ENCODE measurements at places on chromosomes 4 and X.
A peak's percentile ranks its signal among the peaks of the same experiment; 100 is the strongest.

DNA sequence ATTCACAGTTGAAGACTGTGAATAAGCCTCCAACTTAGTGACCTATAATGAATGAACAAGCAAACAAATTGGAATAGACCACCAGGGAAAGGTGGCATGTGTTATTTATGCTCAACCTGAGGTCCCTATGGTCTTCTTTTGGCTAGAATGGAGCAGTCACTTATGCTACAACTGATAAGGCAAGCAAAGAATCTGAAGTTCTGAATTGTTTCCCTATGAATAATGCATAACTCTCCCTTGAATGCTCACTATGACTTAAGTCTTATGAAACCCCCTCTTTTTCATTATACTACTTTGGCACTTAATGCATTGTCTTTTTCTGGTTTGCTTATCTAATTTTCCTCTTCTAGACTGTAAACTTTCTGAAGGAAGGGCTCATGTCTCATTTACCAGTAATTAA lies 2.6 kb downstream of the GIMD1 start:
- DNase-seq: no peak

- no peak for DNase-seq
Measured at GRCh38 chr4:151355155-151355554, 29.8 kb upstream of the SH3D19 start.

DNA sequence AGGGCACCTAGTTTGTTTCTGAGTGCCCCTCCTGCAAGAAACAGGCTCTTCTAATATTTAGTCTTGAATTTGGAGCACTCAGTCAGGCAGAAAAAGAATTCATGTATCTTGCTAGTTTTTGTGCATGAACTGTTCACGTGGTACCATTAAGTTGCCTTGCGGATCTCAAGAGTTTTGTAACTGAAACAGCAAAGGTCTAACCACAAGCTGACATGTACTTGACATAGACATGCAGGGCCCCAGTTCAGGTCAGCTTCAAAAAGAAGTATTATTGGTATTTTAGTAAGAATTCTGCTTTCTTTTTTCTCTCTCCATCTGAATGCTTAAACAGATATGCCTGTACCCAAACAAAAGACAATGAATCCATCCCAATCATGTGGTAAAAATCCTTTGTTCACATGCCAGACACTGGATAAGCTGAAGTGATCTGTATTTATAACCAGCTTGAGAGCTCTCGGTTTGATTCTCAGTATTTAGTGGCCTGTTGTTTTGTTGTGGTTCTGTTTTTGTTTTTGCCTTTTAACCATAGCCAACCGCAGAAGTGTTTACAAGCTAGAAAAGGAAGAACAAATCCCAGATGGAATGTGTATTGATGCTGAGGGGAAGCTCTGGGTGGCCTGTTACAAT lies 13.0 kb downstream of the RGN start:
- no peak for DNase-seq

GRCh38 chr4:168039593-168039992 lies 52.7 kb upstream of the ANXA10 start:
- no peak for DNase-seq

GRCh38 chr4:124867536-124867935 lies 155.0 kb upstream of the ANKRD50 start:
- no peak for DNase-seq

DNA sequence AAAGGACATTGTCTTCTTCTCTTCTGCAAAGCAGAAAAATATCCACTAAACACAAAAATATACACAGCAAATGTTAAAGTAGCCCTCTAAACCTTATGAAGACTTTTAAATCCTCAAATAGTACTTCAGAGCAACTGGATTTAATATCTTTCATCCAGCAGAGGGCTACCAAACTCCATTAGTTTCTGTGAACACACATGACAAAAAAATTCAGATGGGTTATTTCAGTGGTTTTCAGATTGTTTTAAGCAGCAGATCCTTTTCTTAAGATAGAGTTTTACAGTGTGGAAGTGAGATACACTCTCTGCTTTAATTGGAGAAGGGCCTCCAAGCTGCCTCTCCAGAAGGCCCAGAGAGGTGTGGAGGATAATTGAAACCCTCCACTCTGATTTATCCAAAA lies 56.7 kb downstream of the ANK2 start:
- DNase-seq: no peak

- no peak for DNase-seq
Measured at GRCh38 chr4:186170966-186171365, 20.4 kb upstream of the CYP4V2 start.

GRCh38 chrX:6959006-6959405 lies 188.5 kb upstream of the STS start:
- no peak for DNase-seq

DNA sequence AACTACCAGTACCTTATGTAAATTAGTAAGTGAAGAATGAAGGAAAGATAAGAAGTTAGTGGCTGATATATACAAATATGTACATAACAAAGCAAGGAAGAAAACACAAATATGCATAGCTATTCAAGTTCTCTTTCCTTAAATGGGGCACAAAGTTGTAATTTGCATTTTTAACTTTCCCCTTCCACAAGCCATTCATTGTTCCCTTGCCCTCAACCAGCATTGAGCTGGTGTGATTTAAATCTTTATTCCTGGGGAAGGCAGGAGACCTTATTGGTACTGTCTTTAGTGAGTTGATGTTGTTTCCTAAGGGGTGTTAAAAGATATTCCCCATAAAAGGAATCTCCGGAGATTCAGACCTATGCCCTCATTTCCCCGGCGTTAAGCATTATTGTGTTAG lies 735.3 kb downstream of the PCDH18 start:
- no peak for DNase-seq

- peak; percentile 64 for DNase-seq
Measured at GRCh38 chr4:173494013-173494970, 35.7 kb downstream of the HAND2 start.

GRCh38 chr4:78482281-78482680 lies 69.3 kb upstream of the ANXA3 start:
- no peak for DNase-seq

- DNase-seq: no peak
Measured at GRCh38 chr4:61251129-61251528, 51.0 kb downstream of the ADGRL3 start.

- DNase-seq: no peak
Measured at GRCh38 chr4:154422152-154422551, 69.4 kb downstream of the DCHS2 start.

- no peak for DNase-seq
Measured at GRCh38 chr4:11748164-11748872, 319.6 kb upstream of the HS3ST1 start.

DNA sequence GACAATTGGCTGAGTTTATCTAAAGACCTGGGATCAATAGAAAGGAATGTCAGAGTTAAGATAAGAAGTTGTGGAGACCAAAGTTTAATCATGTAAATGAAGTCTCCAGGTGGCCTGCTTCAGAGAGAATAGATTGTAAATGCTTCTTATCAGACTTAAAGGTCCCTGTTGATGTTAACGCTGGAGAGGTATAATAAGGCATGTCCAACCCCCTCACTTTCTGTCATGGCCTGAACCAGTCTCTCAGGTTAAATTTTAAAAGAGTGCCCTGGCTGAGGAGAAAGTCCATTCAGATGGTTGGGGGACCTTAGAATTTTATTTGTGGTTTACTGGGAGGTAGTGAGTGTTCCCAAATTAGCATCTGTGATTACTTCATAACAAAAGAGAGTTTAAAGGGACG lies 86.7 kb downstream of the AKAP4 start:
- DNase-seq: no peak

DNA sequence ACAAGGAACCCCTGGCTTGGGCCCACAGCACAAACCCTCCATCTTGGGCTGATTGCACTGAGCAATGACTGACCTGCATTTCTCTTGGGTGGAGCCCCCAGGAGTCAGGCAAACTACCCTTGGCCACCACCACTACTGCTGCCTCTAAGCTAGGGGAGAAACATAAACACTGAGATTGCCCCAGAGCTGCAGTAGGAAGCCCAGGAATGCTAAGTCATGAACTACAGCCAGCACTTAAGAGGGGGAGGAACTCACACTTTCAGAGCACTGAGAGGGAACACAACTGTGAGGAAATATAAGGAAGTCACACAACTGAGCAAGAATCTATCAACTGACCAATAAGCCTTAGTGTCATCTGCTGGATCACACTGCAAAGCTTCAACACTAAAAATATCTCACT lies 111.6 kb upstream of the PPP3CA start:
- no peak for DNase-seq

- DNase-seq: no peak
Measured at GRCh38 chr4:88104902-88105610, 53.4 kb downstream of the ABCG2 start.

- DNase-seq: no peak
Measured at GRCh38 chr4:107666134-107666533, 53.9 kb downstream of the PAPSS1 start.

GRCh38 chr4:117479673-117480072 lies 394.3 kb upstream of the TRAM1L1 start:
- no peak for DNase-seq

DNA sequence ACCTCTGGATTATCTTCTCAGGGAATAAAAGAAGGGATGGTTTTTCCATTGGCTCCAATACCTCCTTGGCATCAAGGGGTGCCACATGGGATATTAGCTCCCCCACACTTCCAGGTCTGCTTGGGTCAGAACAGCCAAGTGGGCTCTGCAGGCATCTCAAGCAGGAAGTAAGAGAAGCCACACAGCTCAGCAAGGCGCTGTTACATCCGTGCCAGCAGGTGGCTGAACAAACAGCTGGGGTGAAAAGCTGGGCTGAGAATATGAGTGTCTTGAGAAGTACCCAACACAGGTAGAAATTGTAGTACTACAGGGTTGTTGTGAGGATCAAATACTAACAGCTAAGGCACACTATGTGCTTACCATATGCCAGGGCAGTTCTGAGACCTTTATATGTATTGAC lies 76.7 kb upstream of the TMEM150C start:
- DNase-seq: no peak
